CD8-positive, alpha-beta T cell (primary cell): ENCODE measurements at places on chromosomes 12 and 14. TPM values are rescaled to one million over a fixed set of nuclear protein-coding genes. Genes with fewer than 3 reads are reported as not detected.

Gene OR6C2
- not detected for total RNA-seq

- DNase-seq = no peak
Measured at GRCh38 chr12:2690348-2691005, 104.3 kb upstream of the FKBP4 start.

Gene PPM1H
- not detected for total RNA-seq

DNA sequence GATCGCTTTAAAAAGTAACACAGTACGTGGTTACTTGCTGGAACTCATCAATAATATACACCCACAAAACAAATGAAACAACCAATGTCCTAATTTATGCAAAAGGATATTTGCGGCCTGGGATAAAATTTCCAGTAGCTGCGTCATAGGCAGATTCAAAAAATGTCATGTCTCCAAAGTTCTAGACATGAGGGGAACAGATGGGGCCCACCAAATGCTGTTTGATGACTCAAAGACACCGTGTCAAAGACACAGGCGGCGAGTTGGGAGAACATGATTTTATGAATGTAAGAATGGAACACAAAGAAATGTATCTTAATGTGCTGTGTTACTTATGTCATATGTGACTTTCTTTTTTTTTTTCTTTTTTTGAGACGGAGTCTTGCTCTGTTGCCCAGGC is 34.3 kb upstream of the NCOR2 start:
- no peak for DNase-seq

GRCh38 chr14:61564618-61565091 is 130.7 kb upstream of the HIF1A start:
- DNase-seq = no peak

DNA sequence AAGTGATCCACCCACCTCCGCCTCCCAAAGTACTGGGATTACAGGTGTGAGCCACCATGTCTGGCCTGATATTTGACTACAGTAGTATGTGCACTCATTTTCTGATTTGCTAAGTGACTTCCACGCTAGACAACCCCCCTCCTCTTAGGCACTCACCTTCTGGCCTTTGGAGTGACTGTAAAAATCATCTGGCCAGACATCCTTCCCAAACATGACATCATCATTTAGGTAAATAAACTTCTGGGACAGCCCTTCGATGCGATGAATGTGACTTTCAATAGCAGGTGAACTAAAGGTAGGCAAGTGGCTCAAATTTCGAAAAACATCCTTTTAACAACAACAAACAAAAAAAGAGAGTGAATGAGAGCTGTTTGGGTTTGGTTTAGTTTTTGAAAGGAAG is 30.6 kb upstream of the SYCP3 start:
- no peak for DNase-seq

GRCh38 chr14:73995977-73996378 is 23.1 kb downstream of the ENTPD5 start:
- no peak for DNase-seq

GRCh38 chr12:104517880-104518279 is 61.1 kb downstream of the CHST11 start:
- no peak for DNase-seq

Gene CLEC4A
- 0.75 TPM for total RNA-seq

Gene DEGS2
- 0.22 TPM for total RNA-seq

GRCh38 chr12:70985850-70986249 is 65.3 kb upstream of the PTPRR start:
- no peak for DNase-seq

- DNase-seq = no peak
Measured at GRCh38 chr14:77063571-77064171, 34.4 kb upstream of the CIPC start.

Gene GSC
- not detected for total RNA-seq

Gene UBR7
- total RNA-seq = 7.0 TPM

Gene HOXC12
- not detected for total RNA-seq

Gene CCDC196
- not detected for total RNA-seq

GRCh38 chr12:78802593-78802992 is 62.0 kb upstream of the SYT1 start:
- no peak for DNase-seq

DNA sequence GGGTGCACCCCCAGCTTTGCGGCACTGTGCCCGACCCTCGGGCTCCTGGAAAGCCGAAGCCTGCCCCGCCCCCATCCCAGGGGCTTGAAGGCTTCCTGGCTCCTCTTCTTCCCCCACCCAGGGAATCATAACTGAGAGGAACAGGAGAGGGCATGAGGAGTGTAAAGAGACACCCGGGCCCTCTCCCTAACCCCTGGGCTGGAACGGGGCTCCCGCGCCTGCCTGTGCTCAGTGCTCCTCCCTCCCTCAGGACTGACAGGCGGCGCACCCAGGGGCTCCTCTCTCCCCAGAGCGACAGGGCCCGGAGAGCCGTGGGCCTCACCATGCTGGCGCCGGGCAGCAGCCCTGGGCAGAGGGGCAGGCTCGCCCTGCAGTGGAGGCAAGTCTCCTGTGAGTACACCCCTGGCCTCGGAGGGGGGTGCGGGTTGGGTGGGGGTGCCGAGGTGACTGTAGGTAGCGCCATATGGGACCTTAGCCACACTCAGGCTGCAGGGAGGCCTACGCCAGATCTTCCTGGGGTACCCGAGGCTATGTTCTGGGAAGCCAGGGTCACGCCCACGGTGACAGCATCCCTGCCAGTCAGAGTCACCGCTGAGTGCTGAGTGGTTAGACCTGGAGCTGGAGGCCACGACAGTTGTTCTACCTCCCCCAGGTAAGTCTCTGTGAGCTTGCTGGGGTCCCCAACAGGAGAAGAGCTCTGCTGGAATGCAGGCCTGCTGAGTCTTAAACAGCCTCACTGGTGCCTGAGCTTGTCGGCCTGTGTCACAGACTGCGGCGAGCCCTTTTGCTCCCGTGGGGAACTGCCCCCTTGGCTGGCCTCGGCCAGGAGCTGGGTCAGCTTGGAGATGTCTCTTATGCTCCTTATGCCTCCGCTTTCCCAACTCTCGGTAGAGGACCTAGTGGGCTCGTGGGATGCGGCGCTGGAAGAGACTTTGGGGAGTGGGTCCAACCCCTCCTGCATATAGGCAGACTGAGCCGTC is 7.8 kb downstream of the LRTM2 start:
- DNase-seq = no peak

DNA sequence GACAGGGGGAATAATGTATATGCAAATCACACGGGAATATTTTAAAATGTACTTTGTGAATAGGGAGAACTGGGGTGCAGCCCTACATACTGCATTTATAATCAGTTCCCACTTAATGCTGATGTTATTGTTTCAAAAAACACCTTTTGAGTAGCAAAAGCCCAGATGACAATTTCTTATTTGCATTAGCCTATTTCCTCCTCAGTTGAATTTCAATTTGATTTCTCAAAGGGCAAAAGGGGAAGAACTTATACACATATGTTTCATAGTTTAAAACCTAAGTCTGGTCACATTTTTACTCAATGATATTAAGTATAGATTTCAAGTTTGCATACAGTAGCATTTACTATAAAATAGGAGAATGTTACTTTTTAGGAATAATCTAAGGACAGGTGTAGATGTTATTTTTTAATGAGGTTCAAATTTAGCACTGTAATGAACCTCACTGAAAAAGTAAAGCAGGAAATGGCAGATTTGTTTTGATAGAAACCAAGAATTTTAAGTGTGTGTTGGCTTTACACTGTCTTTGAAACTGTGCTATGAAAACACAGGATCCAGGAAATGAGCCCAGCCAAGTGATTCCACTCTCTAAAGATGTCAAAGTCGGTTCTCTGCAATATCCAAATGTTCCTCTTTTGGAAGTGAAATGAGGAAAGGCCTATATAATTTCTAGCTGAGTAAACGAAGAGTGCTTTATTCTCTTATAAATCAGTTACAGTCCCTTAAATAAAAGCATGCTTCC is 367.4 kb downstream of the BTG1 start:
- no peak for DNase-seq

Gene FOXG1
- total RNA-seq = not detected

DNA sequence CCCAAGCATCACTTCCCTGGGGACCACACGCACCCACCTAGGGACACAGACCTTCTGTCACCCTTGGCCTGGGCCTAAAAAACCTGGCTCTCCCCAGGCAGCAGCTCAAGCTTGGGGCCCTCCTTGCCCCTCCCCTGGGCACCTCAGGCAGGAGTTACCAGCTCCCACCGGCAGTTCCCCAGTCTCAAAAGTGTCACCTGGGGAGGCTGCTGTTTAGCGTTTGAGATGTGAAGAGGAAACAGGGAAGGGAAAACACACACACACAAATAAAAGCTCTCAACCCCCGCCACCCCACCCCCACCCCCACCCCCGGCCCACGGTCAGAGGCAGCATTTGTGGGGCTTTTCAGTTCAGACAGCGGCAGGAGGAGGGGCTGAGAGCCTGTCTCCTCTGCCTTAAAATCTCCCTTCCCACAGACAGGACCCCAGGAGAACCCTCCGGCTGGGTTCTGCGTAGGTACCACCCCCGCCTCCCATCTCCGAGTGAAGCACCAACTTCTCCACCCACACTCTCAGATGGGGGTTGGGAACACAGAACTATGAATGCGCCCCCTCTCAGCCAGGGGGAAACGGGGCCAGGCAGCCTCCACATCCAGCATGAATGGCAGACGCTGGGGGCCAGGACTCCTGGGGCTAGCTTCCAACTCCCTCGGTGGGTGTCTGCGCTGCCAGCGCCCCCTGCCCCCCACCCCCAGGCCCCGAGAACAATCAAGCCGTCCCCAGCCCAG is 3.0 kb downstream of the NCOR2 start:
- DNase-seq = no peak

DNA sequence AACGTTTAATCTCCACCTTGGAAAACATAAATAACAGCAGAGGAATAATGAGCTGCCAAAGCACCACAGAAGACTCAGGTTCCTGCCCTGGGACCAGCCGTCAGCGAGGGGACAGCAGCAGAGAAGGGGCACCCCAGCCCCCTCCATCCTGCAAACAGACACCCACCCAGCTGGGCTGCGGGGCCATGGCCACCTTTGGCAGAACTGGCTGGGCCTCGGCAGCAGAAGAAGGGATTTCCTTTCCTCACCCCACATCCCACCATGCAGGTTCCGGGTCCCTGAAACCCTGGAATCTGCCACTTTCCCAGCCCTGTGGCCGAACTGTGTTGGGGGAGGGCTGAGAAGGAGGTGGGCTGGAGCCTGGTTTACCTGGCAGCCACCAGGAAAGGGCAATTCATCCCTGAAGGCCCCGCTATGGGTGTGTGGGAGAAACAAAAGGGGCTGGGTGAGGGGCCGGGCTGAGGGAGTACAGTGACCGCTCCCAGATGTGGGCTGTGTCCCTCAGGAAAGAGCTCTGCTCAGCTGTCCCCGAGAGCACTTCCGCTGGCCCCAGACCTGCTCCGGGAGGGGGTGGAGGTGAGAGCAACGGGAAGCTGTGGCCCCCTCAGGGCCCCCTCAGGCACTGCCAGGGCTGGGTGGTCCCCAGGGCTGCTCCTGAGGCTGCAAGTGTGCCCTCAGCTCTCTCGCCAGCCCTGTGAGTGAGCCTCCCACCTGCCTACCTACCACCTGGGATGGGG is 3.8 kb downstream of the PGF start:
- DNase-seq = no peak

DNA sequence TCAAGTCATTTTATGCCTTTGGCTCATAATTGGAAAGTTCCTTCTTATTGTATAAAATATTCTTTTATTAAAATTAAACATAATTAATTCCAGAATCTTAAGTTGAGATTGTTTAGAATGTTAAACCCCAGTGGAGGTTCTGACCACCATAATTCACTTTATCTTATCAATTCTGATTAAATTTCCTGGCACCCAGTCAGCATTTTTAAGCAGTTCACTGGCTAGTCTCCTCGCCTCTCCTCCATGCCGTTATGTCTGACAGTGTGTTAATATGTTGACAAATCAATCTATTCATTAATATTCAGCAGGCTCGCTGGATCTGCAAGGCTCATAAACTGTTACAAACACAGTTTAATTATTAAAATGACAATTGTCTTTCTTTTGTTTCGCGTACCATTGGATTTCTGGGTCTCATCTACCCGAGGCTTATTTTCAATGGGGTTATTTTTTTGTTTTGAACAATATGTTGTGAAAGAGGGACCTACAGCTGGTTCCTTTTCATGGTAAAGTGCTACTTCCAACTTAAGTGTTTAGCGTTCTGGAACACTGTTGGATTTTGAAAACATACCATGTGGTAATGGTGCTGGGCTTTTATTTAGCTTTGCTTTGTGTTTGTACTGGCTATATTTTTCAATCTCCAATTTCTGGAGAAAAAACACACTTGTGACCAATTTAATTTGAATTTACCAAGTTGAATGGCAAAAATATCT is 339.7 kb downstream of the PRKD1 start:
- DNase-seq = no peak

DNA sequence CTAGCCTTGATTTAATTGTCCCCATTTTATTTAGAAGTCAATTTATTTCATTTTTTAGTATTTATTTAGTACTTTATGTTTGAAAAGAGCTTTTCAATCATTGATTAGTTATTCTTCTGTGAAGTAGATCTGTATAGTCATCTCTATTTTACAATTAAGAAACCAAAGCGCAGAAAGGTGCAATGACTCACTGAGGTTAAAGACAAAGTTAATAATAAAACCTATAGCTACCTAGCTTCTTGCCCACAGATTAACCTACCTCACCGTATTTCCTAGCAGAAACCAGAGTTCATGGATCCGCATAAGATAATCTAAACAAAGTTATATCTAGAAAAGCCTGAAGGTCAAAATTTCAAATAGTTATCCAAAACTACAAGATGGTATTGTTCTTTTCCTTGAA is 176.4 kb downstream of the GRIN2B start:
- DNase-seq = no peak

DNA sequence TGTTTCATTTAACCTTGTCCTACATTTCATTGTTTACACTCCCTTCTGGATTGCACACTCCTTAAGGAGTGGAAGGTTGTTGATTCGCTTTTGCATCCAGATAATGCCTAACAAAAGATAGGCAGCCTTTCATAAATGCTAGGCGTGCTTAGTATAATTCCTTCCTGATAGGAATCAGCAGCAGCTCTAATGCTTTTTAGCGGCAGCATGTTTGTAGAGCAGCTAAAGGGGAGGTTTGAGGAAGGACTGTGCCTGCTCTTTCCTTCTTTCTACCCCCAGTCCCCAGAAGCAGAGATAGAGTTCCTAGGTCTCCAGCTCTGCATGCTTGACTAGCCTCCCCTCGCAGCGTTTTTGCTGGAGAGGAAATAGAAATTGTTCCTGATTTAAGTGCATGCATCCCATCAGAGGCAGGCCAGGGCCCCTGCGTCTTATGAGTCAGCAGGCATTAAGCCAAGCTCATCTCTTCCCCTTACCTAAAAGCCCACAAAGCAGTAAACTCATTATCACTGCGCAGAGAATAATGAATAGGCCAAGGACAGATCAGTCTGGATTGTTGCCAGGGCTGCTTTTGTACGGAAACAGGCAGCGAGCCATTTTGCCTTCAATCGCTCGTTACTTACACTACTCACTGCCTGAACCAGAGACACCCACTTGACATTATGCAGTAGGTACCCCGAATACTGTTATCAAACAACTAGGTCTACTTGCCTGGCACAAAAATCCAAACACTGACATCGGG is 14.0 kb upstream of the TBPL2 start:
- no peak for DNase-seq

Gene LDHB
- total RNA-seq = 492 TPM

- DNase-seq = no peak
Measured at GRCh38 chr12:53932915-53933314, 5.7 kb upstream of the HOXC13 start.
